ENCODE measurements at places on chromosomes 11 and 22.

GRCh38 chr11:43164831-43165230 is 147.0 kb upstream of the API5 start:
- no peak for DNase-seq

GRCh38 chr11:33089776-33090175 is 50.4 kb downstream of the TCP11L1 start:
- DNase-seq, result no peak

GRCh38 chr22:49685686-49686085 is 142.0 kb downstream of the BRD1 start:
- DNase-seq, result no peak

DNA sequence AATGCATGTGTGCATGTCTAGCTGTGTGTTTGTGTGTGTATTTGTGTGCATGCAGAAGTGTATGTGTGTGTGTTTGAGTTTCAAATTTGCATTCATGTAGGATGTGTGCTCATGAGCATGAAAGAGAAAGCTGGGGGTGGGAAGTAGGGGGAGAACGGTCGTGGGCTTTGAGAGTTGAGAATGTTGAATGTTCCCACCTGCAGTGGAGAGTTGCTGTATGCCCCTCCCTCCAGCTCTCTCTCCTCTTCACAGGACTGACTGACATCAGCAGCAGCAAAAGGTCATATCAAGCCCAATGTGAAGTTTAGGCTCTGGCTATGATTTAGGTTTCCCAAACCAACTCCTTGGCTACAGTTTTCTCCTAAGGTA is 63.8 kb upstream of the RRAS2 start:
- DNase-seq, result no peak

GRCh38 chr22:49244466-49245420 is 582.9 kb downstream of the BRD1 start:
- DNase-seq, result no peak

- no peak for DNase-seq
These were observed 128.3 kb downstream of the APIP start for GRCh38 chr11:34787895-34788294.

DNA sequence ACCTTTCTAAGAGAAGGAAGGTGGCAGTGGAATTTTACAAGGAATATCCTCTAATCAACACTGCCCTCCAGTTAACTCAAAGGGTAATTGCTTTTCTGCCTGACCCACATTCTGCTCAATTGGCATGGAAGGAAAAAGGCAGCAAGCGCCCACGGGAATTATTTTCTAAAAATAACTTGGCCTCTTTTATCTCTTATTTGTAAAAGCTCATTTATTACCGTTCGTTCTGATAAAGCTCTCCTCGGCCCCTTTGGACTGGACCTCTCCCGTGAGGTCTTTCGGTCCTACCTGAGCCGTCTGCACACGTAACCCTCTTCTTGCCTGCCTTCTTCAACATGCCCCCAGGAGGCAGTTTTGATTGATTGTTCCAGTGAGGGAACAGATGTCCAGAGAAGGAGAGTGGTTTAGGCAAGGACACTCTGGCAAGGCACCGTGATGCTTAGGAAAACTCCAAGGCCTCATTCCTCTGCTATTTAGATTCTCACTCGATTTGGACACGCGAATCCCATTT is 53.2 kb upstream of the CRTAM start:
- no peak for DNase-seq

DNA sequence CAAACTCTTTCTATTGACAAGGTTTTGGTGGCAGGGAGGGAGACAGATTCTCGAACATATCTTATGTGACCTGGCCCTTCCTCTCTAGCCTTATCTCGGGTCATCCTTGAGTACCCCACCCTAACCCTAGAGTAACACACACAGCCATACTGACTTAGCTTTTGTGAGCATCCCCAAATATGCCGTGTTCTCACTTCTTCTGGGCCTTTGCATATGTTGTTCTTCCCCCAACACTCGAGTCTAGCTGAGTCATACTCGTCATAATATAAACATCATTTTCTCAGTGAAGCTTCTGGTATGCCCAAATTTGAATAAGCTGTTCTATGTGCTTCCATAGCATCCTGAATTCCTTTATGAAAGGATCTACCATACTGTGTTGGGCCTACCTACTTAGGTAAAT is 8.0 kb downstream of the TTC17 start:
- no peak for DNase-seq

DNA sequence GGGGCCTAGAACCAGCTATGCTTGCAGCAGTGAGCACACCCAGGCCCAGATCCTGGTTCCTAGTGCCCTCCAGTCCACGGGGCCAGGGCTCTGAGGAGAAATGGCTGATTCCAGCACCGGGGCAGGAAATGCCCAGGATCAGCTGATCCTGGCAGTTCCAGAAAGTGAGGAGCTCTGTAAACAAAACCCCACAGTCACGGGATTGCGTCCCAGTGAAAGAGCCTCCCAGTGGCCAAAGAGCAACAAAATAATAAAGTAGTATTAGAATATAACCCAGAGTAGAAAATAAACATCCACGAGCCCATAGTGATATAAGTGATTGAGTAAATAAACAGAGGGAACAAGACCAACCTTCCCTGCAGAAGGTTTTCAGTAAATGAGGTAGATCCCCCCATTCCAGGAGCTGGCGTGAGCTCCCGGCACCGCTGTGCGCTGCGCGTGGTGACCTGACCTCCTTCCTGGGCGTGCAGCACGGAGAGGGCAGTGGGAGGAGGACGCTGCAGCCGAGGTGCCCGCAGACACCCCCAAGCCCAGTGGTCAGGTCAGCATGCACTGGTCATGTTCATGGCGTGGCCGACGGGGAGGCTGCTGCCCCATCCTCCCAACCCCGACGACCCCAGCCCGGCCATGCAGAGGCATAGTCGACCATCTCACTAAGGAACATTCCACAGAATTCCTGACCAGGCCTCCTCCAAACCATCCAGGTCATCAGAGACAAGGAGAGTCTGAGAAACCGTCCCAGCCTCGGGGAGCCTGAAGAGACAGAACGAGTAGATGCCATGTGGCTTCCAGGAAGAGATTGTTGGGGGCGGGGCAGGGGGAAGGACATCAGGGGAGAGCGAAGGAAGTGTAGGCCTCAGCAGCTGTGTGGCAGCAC is 19.8 kb downstream of the PTDSS2 start:
- DNase-seq, result no peak

GRCh38 chr22:20840646-20841371 is 17.8 kb downstream of the PI4KA start:
- no peak for DNase-seq

GRCh38 chr11:66686100-66686785 is 8.6 kb upstream of the RBM4B start:
- no peak for DNase-seq

- no peak for DNase-seq
These were observed 231.6 kb downstream of the CASP12 start for GRCh38 chr11:104666624-104667023.

- DNase-seq, result no peak
These were observed 11.9 kb downstream of the IPO7 start for GRCh38 chr11:9396310-9396709.

DNA sequence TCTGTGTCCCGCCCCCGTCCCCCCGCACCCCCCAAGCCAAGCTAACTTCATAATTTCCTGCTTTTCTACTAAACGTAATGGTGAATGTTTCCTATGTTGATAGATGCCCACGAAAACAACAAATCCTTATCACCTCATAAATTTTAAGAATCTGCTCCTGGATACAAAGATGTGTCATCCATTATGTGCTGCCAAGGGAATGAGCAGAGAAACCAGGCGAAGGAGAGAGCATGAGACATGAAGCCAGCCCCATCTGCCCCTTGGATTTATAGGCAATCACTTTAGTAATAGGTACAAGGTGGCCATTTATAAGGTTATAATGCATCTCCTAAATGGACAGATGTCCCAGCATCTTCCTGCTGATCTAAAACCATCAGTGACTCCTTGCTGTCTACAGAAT is 30.3 kb downstream of the LAYN start:
- no peak for DNase-seq

- DNase-seq, result no peak
These were observed 854.5 kb downstream of the BRD1 start for GRCh38 chr22:48972979-48973693.

GRCh38 chr22:25482868-25483639 is 81.4 kb upstream of the GRK3 start:
- no peak for DNase-seq

DNA sequence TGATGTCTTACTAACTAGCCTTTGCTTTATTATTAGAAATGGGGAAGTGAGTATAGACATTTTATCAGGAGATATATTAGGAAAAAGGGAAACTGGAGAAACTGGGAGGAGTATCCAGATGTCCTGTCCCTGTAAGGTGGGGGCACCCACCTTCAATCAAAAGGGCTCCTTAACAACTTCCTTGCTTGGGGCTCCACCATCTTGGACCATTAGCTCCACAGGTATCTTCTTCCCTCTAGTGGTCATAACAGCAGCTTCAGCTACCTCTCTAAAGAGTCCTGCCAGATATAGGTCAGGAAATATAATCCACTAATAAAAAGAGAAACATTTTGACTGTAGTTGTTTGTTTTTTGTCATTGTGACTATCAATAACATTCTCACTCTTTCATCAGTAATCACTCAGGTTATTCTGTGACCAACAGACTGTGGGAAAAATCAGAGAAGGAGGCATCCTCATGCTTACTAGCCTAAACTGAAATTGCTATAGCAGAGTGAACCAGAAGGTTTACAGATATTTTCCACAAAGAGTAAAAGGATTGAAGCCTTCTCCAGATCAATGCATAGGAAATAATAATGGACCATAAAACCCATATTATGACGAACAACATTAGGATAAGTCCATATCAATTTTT is 10.4 kb downstream of the OR51B4 start:
- DNase-seq, result peak; percentile 4

GRCh38 chr22:37983860-37984791 is at the start of gene SOX10:
TSS of gene SOX10 (minus strand) at chr22:37984555. CDS start at chr22:37983784, 771 bp downstream.
- no peak for DNase-seq

DNA sequence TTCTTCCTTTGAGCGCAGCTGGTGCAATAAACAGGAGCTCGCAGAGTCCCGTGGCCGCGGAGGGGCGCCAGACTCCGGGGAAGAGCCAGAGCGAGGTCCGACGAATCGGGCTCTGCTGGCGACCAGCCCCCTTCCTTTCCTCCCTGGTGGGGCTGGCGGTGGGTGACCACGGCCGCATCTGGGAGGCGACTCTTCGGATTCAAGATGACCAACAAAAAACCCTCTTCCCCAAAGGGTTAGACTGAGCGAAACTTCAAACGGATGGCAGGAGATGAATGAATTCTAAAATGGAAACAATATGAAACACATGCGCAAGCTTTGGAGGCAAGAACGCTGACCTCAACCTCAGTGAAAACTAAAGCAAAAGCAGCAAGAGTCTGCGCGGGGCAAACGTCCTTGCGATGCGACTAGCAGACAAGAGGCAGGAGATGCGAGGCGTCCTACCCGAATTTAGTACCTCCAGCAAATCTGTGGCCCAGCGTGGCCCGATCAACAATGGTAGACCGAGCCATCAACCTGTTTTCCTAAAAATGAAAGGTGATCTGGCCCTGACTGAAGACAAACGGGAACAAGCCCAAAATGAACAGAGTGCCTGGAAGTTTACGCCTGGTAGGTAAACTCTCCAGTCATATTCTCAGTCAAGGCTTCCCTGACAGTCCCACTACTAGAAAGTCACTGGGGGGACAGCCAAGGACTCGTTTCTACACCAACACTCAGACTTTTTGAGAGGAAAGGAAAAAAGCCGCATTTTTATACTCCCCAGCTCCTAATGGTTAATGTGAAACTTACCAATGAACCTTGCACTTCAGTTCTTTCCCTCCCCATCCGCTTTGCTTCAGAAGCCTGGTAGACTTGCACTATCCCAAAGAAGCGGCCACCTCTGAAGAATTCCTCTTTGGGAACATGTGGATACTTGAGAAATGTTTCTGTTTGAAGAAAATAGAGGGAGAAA is 11.6 kb downstream of the MMP3 start:
- DNase-seq, result no peak

DNA sequence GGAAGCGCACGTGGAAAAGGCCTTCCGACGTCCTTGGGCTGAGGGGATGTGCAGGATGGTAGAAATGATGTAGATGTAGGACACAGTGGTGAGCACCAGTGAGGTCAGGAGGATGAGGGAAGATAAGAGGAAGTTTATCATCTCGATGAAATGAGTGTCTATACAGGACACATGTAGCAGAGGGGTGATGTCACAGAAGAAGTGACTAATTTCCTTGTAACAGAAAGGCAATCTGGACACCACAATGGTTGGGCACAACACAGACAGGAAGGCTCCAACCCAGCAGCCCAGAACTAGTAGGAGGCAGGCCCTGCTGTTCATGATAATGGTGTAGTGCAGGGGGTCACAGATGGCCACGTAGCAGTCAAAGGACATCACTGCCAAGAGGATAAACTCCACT is 35.0 kb upstream of the OR6M1 start:
- no peak for DNase-seq

DNA sequence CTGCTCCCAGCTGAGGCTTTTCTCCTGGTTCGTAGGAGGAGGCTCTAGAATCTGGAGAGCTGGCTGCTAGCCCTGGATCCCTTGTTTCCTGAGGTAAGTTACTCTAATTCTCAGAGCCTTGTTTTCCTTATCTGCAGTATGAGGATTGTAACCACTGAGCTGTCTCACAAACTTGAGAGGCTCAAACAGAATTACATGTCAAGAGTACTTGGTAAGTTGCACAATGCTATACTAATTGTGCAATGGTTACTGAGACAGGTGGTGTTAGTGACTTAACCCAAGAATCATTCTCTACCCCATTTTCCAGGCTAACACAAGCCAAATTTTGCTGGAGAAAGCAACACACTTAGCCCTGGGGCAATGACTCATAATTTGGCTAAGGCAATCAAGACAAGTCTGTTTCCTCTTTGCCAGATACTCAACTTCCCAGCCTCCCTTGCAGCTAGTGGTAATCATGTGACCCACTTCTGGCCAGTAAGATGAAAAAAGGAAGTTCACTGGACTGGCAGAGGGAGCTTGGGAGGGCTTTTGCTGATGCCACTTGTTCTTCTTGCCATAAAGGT is 348.0 kb downstream of the TENM4 start:
- DNase-seq, result no peak

- DNase-seq, result no peak
These were observed 98.1 kb downstream of the SIK3 start for GRCh38 chr11:117000014-117000737.

- no peak for DNase-seq
These were observed 171.5 kb upstream of the SYT13 start for GRCh38 chr11:45457649-45458048.

- no peak for DNase-seq
These were observed 191.6 kb upstream of the PGR start for GRCh38 chr11:101321222-101321621.

- no peak for DNase-seq
These were observed 139.9 kb downstream of the SHANK2 start for GRCh38 chr11:71112454-71112853.

DNA sequence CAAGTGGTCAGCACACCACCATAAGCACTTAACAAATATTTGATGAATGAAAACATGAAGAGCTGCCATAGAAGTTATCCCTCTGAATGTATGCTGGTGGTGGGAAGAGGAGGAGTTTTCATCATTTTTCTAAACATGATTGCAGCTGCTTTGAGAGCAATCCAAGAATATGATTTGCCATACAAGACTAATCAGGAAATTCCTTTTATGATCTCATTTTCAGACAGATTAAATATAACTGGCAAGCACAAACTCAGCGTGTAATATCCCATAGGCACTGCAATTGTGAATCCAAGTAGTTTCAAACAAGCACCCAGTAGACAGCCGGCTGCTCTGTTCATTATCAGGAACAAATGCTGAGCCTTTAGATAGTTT is 505.7 kb upstream of the LUZP2 start:
- no peak for DNase-seq
